Astrocyte (in vitro differentiated cells and primary cell): ENCODE measurements at places on chromosomes 1 and 21. TPM values are rescaled to one million over a fixed set of nuclear protein-coding genes. Genes with fewer than 3 reads are reported as not detected.

The TAS1R3 gene
- 0.41 and 0.50 TPM in 2 replicates for total RNA-seq

The WNT9A gene
- total RNA-seq = 2.6 and 4.1 TPM in 2 replicates

The GJA8 gene
- not detected in 2 replicates for total RNA-seq

The LMX1A gene
- not detected in 2 replicates for total RNA-seq
